ENCODE measurements at places on chromosomes 7 and 10.
A peak's percentile ranks its signal among the peaks of the same experiment; 100 is the strongest.

GRCh38 chr7:151249732-151250072 lies 1.2 kb upstream of the SMARCD3 start:
- ATAC-seq, result peak; percentile 20

- ATAC-seq, result peak; percentile 51
Measured at GRCh38 chr7:142535123-142535779, 214.0 kb upstream of the PRSS1 start.

DNA sequence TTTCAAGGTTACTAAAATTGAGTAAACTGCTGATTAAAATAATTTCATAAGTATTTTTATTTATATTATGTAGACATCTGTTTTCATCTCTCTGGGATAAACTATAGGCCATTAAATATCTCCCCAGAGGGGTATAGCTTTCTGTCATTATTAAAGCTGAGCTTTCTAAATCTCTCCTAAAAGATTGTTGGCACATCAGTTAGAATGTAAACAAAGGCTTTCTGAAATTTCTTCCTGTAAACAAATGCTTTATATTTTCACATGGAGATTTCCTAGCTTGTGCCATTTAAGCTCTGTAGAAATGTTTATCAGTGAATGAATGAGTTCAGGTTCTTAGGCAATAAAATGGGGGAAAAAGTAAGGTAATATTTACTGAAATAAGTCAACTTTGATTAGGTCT lies 35.7 kb downstream of the PPP1R9A start:
- no peak for ATAC-seq

- ATAC-seq, result no peak
Measured at GRCh38 chr7:34041707-34042106, 136.4 kb downstream of the BMPER start.

GRCh38 chr7:112080441-112080840 lies 125.8 kb downstream of the DOCK4 start:
- peak; percentile 68 for ATAC-seq

DNA sequence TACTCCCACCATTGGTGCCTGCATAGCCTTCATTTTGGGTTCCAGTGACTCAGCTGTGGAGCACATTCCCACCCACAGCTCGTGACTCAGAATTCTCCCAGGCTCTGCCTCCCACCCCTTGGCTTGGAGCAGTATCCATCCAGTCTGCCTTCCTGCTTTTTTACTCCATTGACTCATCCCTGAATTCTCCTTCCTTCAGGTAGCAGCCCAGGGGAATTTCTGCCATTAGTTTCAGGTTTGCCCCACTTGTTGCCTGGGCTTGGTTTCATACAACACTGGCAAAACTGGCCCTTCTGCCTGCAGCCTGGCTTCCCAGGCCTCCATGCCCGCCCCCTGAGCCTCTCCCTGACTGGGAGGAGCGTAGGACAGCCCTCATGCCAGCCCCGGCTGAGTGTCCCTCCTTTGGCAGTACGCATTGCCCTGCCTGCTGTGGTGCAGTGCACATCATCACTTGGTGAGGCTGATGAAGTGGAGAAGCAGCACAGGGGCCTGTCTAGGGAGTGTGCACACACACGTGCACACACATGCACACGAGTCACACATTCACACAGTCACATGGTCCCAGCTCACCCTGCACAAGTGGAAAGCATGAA lies 55.0 kb downstream of the SNX10 start:
- no peak for ATAC-seq

GRCh38 chr10:17811146-17811865 lies 2.2 kb downstream of the MRC1 start:
- ATAC-seq, result no peak

DNA sequence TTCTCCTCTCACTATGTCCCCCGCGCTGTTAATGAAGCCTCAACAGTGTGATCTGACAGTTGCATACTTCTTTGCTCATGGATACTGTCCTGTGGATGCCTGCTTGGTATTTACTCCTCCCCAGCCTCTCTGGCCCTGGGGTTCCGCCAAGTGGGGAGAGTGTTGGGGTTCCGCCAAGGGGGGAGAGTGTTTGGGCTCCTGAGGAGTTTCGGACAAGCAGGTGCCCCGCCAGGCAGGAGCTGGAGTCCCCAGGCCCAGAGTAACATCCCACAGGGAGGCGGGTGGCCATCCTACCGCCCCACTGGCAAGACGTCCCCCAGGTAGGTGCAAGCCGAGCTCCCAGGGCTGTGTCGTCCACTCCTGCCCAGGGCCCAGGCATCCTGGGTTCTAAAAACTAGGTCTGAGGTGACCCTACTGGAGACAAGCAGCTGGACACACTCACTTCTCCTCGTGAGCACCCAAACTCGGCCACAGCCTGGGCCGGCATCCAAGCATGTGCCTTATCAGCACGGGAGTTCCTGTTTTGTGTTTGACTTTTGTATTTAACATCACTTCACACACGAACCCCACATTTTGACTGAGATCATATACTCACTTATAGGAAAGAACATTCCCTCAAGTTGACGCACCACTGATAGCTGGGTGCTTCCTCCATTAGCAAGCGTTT lies 34.2 kb downstream of the CAMK2B start:
- no peak for ATAC-seq

DNA sequence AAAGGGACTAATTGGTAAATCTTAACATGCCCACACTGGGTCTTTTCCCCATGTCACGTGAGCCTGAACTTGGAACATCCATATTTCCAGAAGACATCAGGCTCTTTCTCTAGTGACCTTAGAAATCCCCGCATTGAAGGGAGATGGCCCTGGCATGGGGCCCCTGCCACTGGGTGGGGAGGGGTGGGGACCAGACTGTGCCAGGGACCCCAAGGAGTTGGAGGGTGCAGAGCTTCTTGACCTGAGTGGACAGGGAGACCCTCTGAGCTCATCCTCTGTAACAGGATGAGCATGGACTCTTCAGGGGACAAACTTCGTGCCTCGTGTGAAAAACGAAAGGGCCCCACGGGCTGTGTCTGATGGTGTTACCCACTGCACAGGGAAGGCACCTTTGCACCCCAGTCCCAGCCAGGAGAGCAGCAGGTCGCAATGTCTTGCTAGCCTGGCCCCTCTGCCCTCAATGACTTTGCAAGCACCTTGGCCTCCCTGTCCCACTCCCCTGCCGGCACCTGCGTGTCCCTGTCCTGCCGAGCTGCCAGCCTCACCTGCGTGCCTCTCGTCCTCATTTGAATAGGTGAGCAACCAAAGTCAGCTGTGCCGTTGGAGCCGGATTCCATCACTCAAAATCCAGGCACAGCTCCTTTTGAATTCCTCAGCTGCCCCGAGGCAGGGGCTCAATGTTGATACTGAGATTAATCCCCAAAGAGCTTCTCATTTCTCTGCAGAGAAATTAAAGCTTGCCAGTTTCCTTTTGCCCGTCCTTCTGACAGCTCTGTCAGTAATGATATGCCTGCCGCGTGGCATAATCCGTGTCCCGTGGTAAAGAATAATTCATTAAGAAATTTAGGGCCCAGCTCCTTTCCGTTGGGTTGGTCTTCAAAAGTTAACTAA lies 234.9 kb downstream of the EBF3 start:
- ATAC-seq, result no peak

DNA sequence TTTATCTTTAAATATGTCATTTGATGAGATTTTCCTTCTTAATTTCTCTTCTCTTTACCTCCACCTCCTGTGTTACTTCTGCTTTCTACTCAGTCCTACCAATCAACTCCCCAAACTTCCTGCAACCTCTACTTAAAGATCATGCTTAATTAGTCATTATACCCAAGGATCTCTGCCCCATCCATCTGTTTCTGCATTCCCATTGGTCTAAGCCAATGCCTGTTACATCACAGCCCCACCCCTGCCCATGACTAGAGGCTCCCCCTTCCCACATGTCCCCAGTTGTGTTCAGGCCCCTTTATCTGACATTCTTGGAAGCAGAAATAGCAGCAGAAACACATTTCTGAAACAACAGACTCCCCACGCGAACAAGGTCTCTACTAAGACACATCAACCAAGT lies 319.1 kb upstream of the NFE2L3 start:
- ATAC-seq, result no peak

DNA sequence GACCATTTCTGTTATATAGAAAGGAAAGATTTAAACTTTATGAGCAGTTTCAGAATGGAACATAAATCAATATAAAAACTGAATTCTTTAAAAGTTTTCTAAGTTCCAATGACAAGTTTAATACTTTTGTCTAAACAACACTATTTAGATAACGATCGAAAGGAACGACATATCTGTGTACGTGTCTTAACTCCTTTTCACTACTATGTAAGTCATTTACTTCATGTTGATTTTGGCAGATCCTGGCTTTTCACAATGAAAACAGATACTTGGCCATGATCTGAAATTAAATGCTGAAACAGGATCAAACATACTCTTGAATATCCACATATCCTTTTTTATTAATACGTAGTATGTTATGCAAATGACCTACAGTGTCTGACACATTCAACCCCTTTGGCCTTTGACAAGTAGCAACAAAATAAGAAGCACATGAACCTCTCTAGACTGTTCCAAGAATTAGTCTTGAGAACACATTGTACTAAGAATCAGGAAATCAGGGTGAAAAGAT lies 41.9 kb downstream of the RNLS start:
- ATAC-seq, result peak; percentile 57

GRCh38 chr10:132187430-132188138 lies 836 bp downstream of the DPYSL4 start:
- no peak for ATAC-seq

GRCh38 chr7:152435384-152436110 lies at the start of gene KMT2C:
Gene KMT2C (minus strand): TSS chr7:152436003. CDS start chr7:152435786, 217 bp downstream.
- peak; percentile 43 for ATAC-seq

GRCh38 chr10:97071496-97071895 lies 114.3 kb downstream of the SLIT1 start:
- ATAC-seq, result no peak

DNA sequence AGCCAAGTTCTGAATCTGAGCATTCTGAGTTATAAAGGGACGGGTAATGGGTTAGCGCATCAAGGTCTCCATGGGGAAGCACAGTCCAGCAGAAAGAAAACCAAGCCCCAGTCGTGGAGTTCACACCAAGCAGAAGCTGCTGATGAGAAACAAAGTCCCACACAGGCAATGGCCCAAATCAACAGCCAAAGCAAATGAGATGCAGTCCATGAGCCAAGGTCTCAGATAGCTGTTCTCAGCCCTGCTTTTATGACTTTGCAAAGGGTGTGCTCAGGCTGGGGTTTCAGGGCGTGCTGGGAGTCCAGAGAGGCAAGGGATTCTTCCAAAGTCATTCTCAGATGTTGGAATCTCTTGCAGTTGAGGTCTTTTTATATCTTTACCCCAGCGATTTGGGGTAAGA lies 32.0 kb downstream of the THNSL1 start:
- ATAC-seq, result no peak

DNA sequence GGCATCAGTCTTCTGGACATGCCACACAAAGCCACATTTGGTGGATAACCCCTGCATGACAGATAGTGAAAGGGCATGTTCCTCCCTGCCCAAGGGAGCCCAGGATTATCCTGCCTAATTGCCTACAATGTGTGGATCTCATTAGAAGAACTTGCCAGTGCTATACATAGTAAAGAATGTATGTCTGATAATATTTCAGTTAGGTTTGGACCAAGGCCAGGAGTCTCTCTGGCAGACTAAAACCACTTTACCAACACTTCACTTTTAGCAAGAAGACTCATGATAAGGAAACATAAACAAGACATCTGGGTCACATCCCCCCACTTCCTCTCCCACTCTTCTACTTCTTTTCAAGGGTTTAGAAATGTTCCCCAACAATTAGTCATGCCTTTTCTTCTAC lies 196.7 kb downstream of the MTERF1 start:
- no peak for ATAC-seq

GRCh38 chr7:113339661-113340060 lies 221.3 kb upstream of the SMIM30 start:
- no peak for ATAC-seq

- no peak for ATAC-seq
Measured at GRCh38 chr7:133978502-133979295, 148.4 kb upstream of the LRGUK start.

DNA sequence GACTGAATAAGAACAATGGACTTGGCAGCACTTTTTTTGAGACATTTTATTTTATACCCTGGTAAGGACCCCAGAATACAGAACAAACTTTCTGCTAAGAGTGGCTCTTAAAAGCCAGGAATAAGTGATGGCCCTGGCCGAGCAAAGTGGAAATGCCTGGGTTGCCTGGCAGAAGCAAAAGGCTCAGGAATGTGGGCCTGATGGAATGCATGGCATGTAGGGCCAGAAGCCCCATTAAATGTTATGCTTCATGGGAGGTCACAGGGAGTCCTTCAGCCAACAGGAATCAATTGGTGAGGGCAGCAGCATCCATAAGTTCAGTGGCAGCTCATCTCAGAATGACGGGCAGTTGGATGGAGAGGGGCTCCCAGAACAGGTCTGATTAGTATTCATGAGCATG lies 301.5 kb upstream of the CACNA2D1 start:
- no peak for ATAC-seq

DNA sequence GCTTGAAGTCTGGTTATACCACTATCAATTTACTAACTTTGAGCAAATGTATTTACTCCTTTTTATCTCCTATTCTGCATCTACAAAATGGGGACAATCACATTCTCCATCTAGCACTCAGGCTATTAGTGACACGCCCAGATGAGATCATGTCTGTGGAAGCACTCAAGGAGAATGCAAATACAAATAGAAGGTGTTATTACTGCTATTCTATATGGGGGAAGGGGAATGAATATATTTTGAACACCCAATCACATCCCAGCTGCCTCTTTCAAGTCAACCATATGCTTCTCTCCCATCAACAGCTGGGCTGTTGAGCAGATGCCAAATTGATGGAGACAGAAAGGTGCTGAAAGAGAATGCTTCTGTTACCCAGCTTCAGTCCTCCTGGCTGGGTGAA lies 23.5 kb downstream of the SGMS1 start:
- ATAC-seq, result no peak

- ATAC-seq, result no peak
Measured at GRCh38 chr7:27142580-27143022, 880 bp downstream of the HOXA5 start.

DNA sequence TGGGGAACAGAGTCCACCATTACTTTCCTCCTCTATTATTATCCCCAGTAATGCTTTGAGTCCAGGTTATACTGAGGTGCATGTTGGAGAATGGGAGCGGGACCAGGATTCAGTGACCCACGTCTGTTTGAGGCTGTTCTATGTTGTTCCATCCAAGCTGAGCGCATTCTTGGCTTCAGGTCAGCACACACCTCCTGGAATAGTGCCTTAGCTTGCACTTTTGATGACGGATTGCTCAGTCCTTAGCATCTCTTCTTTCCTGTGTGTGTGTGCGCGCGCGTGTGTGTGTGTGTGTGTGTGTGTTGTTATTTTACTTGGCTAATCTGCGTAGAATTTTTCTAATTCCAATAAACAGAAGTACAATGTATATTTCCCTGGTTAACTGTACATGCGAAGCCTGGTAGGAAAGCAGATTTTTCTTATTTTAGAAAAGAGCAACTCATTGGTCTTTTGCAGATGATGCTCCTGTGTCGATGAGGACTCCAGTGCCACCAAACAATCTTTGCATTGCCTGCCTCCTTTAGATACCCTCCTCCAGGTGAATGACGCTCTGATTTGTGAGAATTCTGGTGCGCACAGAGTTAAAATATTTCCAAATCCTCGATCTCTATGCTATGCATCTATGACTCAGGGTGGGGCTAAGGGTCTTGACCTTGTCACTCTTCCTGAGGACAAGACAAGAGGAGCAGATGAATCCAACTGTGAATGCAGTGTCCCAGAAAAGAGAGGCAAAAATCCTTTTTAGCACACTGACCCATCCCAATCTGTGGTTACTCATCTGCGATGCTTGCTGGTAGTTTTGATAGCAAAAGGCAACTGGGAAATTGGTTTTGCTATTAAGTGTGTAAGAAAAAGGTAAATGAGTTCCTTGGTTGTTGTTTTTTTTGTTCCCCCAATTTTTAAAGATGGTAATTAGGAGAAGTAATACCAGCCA lies 13.3 kb upstream of the CELF2 start:
- ATAC-seq, result peak; percentile 61

GRCh38 chr7:142793156-142793555 lies 22.4 kb downstream of the PRSS2 start:
- ATAC-seq, result no peak
